ENCODE measurements at places on chromosomes 2 and 18. TPM values are rescaled to one million over a fixed set of nuclear protein-coding genes. Genes with fewer than 3 reads are reported as not detected.

DNA sequence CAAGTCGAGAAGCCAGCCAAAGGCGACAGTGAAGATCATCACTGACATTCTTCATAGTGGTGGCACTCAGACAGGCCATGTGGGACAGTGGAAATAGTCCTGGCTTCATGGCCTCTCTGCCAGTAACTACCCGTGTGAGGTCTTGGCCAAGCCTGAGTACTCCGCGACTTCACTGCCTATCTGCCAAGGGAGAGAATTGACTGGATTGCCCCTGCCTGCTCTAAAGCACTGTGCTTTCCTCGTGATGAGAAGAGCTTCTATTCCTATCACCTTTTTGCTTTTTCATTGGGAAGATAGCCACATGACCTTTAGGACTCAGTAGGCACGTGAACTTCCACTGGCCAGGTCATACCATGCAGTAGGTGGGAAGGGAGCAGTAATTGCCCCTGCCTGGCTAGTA lies 239.3 kb downstream of the HAUS1 start:
- no peak for DNase-seq

DNA sequence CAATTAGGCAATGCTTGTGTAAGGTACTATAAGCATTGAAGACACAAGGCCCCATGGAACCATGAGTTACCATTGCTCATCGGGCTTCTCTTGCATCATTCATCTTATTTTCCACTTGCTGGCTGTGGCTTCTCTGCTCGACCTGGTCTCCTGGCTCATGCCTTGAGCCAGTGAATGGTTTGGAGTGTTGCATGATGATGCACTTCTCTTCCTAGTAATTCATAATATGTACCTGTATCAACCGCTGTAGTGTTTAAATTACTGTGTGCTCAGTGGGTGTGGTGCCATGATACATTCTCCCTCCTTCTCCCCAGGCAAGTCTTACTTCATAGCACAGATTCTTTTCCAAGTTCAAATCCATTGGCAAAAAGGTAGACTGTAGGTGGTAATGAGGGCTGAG lies 66.8 kb downstream of the ABCA12 start:
- no peak for DNase-seq

DNA sequence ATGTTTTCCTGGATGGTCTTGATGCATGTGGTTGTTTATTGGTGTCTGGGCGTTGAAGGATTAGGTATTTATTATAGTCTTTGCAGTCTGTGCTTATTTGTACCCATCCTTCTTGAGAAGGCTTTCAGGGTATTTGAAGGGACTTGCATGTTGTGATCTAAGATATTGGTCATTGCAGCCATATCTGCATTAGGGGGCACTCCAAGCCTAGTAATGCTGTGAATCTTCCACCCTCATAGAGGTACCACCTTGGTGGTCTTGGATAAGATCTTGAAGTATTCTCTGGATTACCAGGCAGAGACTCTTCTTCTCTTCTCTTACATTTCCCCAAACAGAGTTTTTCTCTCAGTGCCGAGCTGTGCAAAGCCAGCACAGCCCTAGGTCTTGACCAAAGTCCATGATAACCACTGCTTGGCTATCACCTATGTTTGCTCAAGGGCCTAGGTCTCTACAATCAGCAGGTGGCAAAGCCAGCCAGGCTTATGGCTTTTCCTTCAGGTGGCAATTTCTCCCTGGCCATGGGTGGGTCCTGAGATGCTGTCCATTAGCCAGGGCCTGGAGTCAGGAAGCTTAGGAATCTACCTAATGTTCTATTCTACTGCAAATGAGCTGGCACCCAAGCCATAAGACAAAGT lies 15.4 kb upstream of the PPP1R1C start:
- DNase-seq = no peak

ARHGEF33 gene
- total RNA-seq = not detected

- DNase-seq = no peak
Measured at GRCh38 chr18:37378336-37379010, 187.1 kb downstream of the CELF4 start.

- no peak for DNase-seq
Measured at GRCh38 chr2:192500550-192501200, 305.9 kb upstream of the TMEFF2 start.

- DNase-seq = no peak
Measured at GRCh38 chr2:10289891-10290290, 12.8 kb upstream of the HPCAL1 start.

DNA sequence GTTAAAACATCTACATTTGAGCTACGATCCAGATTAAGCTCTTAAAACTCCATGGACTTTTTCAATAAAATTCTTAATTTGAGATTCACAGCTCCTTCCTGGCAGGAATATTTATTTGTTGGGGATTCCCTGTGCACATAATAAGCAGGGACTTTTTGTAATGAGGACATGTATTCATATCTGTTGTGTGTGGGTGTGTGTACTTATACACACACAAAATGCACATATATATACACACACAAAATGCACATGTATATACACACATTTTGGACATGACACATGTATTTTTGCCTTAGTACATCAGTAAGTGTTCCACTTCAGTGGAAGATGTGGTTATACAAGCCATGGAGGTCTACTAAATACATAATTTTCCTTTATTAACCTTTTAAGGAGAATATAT lies 1131.1 kb upstream of the CDH2 start:
- DNase-seq = no peak

NTSR2 gene
- total RNA-seq = not detected

- DNase-seq = no peak
Measured at GRCh38 chr2:132692816-132693215, 22.8 kb upstream of the LYPD1 start.

GRCh38 chr18:59063300-59063906 lies 76.3 kb upstream of the SEC11C start:
- no peak for DNase-seq

SCG2 gene
- total RNA-seq = not detected

DNA sequence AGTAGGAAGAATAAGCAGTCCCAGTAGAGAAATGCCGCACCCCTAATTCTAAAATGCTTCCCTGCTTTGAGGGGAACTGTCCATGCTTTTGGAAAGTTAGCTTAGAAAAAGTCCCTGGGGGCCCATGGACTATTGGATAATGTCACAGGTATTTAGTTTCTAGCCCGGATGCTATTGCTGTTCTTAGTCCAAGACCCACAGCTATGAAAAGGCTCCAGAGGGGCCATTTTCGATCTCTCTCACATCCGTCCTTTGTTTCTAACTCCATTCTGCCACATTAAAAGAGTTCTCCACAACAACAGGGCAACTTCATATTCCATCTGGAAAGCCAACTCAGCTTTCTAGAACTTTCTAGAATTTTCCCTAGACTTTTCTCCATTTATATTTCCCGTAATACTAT lies 47.2 kb downstream of the MGAT4A start:
- DNase-seq = no peak

GRCh38 chr2:233692648-233693047 lies at the start of gene UGT1A6:
UGT1A6 (plus strand) TSS chr2:233692890; CDS start chr2:233693005, 115 bp downstream.
- no peak for DNase-seq

DNA sequence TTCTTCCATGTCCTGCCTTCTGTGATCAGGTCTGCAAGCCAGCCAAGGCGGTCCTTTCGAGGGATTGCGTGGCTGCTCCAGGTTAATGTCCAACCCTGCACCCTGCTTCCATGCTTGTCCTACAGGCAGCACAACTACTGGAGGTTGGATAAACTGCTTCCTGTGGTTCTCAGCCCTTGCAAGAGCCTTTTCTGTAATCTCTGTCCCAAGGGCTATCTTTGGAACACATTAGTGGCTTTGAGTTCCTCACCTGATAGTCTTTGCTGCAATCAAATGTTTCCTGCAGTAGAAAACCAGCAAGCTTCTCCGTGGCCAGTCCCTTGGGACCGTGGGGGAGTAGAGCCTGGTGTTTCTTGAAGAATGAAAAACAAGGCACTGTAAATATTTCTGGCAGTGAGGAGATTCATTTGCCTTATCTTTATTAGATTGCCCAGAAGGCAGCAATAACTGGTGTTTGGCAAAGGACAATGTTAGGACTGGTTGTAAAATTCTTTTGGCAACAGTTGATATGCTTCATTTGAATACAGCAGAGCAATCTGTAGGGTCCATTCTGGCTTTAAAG lies 214.4 kb downstream of the FHOD3 start:
- no peak for DNase-seq

DNA sequence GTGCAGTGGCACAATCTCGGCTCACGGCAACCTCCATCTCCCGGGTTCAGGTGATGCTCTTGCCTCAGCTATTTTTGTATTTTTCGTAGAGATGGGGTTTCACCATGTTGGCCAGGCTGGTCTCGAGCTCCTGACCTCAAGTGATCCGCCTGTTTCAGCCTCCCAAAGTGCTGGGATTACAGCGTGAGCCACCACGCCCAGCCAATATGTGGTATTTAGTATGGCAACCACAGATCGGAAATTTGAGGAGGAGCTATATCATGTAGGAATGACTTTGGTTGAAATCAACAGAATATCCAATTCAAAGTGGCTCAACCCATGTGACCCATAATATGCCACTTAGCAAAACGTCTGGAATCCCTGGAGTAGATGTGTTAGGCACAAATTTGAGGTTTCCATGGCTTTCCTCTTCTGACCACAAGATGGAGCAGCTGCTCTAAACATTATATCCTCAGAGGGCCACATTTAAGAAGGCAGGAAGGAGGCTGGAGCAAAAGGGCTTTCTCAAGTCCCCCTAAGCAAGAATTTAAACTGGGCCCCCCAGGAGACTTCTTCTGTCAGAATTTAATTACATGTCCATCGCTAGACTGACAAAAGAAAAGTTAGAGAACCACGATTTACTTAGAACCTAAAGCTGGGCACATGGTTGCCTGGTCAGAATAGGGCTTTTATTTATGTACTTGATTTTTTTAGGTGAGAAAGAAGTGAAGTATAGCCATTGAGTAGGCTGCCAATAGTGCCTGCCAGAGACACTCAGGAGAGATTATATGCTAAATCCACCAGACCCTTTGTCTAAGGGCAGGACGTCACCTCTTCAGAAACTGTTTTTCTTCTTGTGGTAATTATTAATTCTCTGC lies 49.6 kb upstream of the ITSN2 start:
- peak; percentile 14 for DNase-seq

GRCh38 chr18:39230086-39230803 lies 1664.6 kb upstream of the CELF4 start:
- DNase-seq = no peak

ATOH8 gene
- not detected for total RNA-seq

DNA sequence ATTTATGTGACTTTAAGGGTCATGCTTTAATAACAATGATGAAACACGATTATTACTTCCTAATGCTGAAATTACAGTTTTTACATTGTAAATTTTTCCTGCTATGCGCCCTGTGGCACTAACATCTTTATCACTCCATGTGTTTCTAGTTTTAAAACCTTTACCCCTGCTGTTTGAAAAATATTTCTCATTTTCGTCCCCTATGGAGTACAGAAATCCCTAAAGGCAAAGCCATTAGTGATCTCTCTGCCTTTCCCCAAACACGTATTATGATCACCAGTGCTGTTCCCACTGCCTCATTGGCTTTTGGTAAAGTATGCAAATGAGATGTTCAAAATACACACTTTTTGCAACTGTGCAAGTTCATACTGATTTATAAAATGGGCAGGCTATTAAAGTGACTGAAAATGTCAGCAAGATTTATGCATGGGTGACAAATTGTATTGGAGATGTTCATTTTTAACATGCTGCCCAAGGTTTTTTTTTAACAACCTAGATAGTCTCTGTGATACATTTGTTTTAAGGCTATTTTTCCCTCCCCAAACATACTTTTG lies 1468.2 kb upstream of the ACVR2A start:
- no peak for DNase-seq

HNMT gene
- total RNA-seq = not detected

DNA sequence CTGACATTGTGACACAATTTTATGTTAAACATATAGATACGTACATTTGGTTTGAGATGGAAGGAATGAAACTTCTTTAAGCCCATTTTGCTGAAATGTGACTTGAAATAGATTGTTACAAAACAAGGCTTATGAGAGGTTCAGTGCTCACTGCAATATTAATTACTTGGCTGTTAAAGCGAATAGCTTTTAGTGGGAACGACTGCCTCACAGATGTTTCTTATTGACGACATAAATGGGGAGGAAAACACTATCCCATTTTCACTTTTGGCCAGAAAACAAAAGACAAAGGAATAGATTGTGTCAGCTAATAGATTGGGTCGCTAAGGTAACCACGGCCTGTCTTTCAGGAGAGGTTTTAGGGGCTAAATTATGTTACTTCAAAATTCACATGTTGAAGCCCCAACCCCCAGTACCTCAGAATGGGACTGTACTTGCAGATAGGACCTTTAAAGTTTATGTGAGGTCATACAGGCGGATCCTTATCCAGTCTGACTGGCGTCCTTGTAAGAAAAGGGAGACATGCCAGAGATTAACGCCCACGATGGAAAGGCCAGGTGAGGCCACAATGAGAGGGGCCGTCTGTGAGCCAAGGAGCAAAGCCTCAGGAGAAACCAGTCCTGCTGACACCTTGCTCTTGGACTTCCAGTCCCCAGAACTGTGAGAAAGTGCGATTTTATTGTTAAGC lies 10.8 kb downstream of the INPP1 start:
- DNase-seq = no peak

PROKR1 gene
- not detected for total RNA-seq

MAP3K19 gene
- not detected for total RNA-seq

GRCh38 chr2:113278742-113279139 lies at the start of gene PAX8:
PAX8 (minus strand) TSS chr2:113278921; CDS start chr2:113278394, 527 bp downstream.
- DNase-seq = no peak
